ENCODE measurements at places on chromosomes 2 and 18.

GRCh38 chr2:168246072-168246482 is 1.3 kb downstream of the STK39 start:
- DNase-seq: no peak

- DNase-seq: no peak
Measured at GRCh38 chr2:109070290-109070689, 58.7 kb upstream of the SH3RF3 start.

DNA sequence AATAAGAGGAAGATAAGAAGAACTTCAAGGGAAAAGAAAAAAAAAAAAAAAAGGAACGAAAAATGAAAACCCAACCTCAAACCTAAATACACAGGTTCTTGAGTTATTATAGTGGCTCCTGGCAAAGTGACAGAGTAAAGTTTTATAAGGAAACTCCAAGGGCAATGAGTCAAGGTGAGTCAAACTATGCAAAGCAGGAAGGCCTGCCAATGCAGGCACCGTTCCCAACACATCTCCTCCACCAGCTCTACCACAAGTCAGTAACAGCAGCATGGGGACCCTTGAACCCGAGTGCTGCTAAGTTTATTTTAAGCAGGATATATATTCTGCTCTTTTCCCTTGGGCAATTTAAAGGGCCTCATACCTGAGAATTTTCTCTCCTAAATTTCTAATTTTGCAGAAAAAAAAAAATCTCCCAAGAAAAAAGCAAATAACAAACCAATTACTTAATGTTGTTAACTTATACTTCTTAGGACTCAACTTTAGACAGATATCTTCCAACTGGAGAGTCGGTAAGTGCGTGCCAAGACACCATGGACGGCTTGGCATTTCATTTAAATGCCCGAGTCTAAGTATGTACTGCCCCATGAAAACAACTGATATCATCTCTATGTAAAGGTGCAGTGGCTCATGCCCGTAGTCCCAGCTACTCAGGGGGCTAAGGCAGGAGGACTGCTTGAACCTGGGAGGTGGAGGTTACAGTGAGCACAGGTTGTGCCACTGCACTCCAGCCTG is 75.7 kb upstream of the TFCP2L1 start:
- DNase-seq: peak; percentile 86

GRCh38 chr2:172433144-172433543 is 5.8 kb downstream of the ITGA6 start:
- DNase-seq: no peak

- no peak for DNase-seq
Measured at GRCh38 chr2:63301481-63301880, 250.9 kb downstream of the OTX1 start.

GRCh38 chr2:19525313-19525712 is 166.9 kb upstream of the OSR1 start:
- peak; percentile 18 for DNase-seq

DNA sequence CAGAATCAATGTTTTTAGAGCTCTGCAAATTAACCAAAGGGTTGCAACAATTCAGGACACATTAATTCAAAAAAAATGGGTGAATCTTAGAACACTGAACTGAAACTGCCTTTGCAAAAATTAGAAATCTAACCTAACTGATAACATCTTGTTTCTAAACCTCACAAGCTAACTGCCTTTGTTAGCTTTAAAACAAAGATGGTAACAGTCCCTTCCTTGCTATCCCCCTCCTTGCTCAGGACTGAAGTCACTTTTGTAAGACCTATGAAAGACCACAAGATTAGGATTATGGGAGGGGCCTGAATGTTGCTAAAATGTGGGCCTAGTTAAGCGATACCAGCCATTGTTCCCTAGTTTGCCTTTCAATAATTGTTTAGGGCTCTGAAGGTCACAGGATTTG is 44.9 kb upstream of the LONRF2 start:
- DNase-seq: no peak

DNA sequence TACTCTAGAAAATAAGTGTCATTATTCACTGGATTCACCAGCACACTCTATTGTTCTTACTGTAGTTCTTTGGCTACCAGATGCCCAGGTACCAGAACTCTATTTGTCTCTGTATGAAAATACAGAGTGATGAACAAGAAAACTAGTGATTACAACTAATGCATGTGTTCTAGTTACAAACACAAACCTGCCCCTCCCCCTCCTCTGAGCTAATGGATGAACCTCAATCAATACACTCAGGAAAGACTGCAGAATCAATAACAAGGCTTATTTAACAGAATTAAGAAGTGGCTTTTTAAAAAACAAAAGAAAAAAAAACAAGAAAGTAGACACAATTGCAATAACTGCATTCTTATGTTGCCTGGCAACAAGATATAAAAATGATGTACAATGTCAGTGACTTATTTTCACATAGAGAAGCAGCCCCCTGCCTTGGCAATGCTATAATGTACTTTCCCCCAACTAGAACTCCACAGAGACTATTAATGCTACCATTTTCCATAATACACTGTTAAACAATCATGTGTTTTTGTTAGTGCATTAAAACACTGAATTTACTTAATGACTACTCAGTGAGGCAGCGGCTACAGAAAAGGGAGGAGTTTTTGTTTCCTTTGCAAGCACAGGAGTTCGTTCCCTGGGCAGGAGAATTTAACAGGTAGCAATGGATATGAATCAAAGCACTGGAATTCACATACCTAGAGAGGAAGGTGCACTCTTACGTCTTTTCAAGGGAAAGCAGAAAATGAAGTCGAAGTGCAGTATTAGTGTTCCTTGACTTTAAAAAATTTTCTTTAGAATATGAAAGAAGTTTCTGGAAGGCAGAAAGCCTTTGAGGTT is 318.8 kb upstream of the REV1 start:
- no peak for DNase-seq

DNA sequence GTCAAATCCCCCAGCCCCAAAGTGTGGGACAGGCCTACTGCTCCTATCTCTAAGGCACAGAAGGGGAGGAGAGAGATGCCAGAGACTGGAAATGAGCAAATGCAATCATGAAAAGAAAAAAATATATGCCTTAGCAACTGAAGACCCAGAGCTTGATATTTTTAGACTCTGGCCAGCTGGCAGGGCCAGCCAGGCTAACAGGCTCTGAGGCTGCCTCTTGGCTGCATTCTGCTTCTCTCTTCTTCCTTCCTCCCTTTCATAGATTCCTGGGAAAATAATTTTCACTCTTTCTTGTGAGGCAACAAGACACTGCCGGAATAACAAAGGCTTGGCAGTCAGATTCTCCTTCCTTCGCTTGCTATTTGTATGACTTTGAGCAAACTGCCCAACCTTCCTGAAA is 209.1 kb downstream of the RAD51AP2 start:
- DNase-seq: no peak

DNA sequence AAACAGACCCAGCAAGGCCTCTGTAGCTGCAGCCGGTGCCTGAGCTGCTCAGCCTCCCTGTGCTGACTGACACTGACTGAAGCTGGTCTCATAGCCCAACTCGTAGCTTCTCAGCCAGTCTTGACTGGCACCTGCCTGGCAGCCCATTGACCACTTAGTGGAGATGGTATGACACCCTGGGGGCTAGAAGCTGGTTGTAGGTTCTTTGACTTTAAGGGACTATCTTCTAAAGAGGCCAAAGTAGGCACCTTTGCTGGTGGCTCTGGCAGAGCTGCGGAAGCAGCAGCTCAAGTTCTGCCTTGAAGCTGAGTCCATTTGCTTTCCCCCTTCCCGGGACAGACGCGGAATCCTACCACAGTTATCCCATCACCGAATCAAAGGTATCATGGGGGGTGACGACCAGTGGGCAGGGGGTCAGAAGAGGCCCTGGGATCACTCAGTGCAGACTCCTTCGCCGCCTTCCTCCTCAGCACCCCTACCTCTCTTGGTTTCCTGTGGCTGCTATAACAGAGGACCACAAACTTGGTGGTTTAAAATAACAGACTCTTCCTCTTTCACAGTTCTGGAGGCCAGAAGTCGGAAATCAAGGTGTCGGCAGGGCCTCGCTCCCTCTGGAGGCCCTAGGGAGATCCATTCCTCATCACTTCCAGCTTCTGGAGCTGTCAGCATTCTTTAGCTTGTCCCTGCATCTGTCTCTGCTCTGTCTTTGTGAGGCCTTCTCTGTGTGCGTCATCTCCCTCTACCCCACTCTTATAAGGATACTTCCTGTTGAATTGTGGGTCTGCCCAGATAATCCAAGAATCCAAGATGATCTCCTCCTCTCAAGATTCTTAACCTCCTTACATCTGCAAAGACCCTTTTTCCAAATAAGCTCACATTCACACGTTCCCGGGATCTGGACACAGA is 13.7 kb upstream of the FOSL2 start:
- no peak for DNase-seq

DNA sequence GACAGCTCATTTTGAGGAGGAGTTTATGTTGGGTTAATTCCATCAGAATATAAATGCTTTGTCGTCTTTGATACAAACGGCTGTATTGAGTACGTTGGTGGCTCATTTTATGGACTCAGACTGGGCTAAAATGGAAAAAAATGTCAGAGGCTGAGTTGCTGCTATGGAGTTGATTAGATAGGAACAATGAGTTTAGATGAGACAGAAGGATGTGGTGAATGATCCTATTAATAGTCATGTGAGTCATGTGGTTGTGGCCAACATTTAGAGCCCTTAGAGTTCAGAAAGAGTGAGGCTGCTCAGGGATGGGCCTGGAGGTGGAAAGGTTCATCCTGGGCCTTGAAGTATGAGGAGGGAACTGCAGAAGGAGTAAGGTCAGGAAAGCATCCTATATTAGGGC is 434.2 kb downstream of the MEIS1 start:
- DNase-seq: peak; percentile 85

GRCh38 chr2:157627594-157628476 is 829 bp downstream of the ACVR1C start:
- DNase-seq: peak; percentile 31

- no peak for DNase-seq
Measured at GRCh38 chr2:168798888-168799410, 3.5 kb upstream of the NOSTRIN start.

DNA sequence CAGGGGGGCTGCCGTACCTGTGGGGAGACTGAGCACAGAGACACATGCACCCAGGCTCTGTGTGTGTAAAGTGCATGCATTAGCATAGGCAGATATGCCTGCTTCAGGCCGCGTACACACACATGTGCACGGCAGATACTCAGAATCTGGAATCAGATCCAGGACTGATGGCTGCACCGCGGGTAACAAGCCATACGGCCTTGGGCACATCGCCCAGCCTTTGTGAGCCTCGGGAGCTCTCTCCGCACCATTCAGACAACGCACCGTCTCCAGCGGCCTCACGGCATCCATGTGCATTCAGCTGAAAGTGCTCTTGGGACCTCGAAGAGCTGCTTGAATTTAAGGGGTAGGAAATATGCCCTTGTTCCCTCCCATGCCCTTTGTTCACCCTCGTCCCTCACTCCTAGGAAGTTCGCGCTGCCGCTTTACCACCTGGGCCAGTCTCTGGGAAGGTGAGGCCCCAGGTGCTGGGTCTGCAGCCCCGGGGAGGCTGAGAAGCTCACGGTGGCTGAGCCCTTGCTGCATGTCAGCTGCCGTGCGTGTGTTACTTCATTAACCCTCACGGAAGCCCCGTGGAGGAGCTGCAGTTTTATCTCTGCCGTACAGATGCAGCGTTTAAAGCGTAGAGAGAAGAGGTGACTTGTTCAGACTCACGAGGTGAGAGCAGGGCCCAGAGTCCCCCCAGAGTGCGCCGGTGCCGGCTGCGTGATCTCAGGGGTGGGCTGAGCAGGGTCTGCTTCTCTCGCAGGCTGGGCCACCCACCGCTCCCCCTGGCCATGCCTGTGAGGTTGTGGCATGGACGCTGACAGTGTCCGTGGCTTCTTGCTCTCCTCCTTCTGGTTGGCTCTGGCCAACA is 377.7 kb upstream of the MYT1L start:
- no peak for DNase-seq

GRCh38 chr18:23113576-23113975 is 21.7 kb upstream of the CABLES1 start:
- no peak for DNase-seq

DNA sequence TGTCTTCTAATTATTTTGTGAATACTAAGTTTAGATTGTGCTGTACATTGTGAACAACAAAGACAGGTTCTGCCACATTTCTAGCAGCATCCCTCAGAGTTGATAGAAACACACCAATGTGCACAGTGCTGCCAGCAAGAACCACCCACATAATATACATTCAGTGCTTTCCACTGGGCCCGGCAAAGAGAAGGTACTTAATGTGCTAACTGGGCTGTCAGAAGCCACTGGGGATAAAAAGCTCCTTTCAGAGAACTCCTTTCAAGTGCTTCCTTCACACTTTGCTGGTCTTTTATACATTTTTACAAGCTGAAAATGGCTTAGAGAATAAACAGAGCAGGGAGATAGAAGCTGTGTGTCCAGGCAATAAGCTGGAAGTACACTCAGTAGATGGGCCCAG is 58.0 kb upstream of the CAPN13 start:
- DNase-seq: no peak

DNA sequence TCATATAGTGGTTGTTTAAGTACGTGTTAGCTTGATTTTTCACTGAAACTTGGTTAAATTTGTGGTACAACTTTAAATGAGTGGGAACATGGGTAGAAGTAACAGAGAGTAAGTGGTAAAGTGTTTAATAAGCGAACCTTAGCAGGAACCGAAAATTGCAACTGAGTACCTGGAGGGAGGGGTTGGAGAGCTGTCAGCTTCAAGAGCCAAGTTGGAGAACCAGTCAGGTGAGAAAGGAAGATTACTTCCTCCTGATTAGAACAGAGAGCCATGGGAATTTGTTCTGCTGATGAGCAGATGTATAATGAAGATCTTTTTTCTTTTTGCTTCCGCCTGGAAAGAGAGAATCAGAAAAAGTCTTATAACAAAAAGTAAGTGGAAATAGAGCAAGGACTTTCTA is 158.4 kb upstream of the CDH7 start:
- DNase-seq: no peak

Data from EL (cell line).